GM12892 (cell line): ENCODE measurements at places on chromosomes 5 and 9.

DNA sequence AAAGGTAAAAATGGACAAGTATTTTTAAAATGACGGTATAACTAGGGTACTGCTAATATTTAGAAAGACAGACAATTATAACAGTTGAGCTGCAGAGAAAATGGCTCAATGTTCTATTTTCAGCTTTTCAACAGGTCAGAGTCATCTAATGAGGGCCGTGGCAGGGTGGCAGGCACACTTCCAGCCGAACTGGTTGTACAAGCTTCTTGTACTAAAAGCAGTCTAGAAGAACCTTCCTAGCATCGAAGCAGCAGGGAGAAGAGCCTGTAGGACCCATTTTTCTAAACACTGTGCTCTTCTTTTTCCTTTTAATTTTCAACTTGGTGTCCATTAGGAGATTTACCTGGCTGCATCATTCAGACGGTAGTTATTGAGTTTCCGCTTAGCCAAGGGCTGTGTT, 85.6 kb downstream of the SLC28A3 start:
- no peak for DNase-seq

DNA sequence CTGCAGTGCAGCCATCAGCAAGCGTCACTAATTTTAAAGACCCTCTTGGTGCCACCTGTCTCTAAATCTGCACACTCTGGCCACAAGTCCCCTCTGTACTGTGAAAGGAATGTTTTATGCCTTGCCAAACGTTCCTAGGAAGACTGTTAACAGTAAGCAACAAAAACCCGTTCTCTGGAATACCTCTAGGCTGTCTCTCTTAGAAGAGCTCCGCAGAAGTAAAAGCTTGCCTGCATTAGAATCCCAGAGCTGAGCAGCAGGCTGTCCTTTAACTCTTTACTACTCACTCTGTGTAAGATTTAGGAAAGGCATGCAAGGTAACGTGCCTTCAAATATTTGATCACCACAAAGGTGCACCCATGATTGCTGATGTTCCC, 53.9 kb upstream of the C9orf72 start:
- no peak for DNase-seq

DNA sequence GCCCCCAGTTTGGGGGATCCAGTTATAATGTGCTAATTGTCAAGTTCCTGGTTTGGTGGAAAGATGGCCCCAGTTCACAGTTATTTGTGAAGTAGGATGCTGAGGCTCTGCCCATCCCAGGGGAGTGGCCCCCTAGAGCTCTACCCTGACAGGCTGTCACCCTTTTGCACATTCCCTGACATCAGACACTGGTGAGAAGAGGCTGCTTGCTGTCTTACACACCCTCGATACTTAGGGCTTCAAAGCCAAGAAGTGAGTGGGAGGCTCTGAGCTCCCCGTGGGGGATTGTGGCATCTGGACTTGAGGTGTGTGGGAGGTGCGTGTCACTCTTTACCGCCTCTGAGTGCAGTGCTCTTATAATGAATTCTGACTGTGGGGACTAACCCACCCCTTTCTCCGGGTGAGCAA, 168.5 kb downstream of the DOCK2 start:
- peak; percentile 43 for DNase-seq

DNA sequence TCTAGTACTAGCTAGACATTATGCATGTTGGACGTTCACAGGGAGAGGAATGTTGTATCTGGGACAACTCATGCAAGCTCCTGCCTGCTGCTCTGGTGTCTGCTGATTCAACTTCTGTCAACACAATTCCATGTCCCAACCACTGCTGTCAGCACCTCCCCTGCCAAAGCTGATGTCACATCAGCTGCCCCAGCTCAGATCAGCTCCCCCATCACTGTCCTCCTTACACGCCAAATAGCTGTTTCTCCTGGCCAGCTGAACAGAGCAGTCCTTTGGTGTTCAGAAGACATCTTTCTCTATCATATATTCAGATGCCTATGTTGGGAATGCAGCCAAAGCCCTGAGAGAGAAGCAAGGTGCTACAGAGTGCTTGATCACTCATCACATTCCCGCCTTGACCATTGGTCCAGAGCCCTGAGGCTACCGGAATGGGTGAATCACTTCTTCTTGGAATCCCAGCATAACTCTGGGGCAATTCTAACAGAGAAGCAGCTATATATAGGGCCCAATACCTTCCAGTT, 223.3 kb downstream of the SEC61B start:
- no peak for DNase-seq

DNA sequence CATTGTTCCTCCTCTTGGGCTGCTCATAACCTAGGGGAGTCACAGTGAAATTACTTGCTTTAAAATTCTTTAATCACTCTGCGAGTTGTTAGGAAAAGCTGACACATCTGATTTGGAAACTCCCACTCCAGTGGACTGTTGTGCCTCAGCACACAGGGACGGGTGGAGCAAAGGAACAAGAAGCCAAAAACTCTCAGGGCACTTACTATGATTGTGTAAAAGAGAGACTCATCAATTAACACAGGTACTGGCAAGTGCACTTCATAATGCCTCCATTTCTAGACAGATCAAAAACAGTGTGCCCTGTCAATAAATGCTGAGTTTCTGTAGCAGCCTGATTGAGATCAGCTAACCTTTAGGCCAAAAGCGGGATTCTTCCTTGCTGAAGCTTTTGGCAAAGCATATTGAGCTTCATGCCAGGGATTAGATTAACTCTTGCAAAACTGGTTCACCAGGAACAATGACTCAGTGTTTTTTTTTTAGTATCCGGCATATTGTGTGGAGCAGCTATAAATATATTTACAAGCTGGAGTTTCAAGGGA, 55.9 kb downstream of the TMC1 start:
- no peak for DNase-seq

DNA sequence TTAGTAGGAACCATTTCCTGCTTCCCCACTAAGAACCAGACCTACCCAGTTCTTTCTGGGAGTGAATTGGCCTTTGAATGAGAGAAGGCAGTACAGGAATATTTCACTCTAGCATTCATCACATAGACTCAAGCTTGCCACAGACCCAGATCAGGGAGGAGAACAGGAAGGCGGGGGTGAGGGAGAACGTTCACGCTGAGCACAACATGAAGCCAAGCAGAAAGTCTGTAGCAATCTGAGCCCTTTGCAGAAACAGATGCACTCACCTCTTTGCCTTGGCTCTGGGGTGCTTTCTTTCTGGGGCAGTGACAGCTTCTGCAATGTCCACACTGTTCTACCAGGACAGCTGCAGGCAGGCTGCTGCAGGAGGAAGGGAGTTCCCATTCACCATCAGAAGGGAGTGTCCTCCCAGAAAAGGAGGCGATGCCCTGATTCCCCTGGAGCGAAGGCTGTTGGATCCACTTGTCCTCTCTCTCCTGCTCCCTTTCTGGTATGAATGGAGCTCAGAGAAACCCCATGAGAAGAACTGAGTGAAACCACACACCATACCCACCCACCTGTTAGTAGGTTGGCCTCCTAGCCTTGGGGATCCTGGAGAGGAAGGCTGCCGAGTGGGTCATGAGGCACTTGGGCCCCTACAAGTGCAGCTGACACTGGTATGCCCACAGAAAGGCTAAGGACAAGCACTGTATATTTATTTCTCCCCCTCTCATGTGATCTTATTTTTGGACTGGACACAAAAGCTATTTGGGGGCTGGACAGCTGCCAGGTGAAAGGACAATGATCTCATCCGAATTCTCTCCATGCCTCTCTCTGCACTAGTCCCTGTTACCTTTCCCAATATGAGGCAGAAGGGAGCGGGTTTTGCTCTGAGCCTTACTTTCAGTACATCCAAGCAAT, 11.7 kb upstream of the FGF1 start:
- no peak for DNase-seq

DNA sequence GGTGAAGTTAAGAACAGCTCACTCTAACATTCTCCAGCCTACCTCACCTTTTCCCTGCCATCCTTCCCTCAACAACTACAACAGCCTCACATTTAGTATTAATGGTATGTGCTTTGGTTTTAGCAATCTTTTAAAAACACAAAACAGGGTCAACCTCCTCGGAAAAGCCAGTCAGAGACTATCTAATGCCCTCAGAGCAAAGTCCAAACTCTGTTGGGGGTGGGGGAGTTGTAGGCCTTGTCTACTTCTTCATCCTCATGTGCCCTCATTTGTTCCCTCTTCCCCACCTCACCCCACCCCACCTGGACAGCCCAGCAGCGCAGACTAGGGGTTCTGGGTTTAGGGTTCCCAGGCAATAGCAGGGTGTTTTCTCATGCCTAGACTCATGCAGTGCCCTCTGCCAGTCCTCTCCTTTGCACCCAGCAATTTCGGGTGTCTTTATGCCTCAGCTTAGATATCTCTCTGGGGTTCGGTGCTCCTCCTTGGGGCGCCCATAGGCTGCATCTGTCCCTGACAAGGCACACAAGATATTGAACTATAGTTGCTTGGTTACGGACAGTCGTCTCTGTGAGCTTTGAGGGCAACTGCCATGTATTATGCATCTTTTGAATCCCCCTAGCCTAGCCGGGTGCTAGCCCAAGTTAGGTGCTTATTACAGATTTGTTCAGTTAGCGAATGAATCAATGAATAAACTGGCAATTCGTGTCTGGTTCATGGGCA, 762 bp upstream of the TCOF1 start:
- DNase-seq = no peak
